GM23338 (cell line): ENCODE measurements at places on chromosomes 16 and 17. TPM values are rescaled to one million over a fixed set of nuclear protein-coding genes. Genes with fewer than 3 reads are reported as not detected.

GRCh38 chr17:16361874-16362273, 8.6 kb upstream of the CENPV start:
- DNase-seq = no peak

SYNGR3 gene
- 44.7 and 45.4 TPM in 2 replicates for polyA plus RNA-seq

DNA sequence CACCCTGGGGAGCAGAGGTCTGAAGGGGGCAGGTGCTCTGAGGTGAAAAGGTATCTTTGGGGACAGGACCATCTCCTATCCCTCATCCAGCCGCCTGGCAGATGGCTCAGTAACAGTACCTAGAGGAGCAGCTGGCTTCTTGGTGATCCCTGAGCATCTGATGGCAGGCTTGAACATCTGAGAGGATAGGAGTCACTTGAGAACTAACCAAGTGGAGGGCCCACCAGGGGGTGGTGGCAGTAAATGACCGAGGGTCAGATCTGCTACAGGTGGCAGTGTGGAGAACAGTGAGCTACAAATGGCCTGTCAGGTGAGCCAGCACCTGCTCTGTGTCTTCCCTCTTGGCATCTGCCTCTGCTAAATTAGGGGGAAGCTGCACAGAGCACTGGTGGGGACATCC, 13.8 kb downstream of the HROB start:
- no peak for DNase-seq

- DNase-seq = no peak
Observed at GRCh38 chr17:6638046-6638908, 2.2 kb downstream of the KIAA0753 start.

- DNase-seq = no peak
Observed at GRCh38 chr17:77681861-77682260, 276.6 kb upstream of the TNRC6C start.

SLC16A13 gene
- polyA plus RNA-seq = 1.2 and 2.2 TPM in 2 replicates

DNA sequence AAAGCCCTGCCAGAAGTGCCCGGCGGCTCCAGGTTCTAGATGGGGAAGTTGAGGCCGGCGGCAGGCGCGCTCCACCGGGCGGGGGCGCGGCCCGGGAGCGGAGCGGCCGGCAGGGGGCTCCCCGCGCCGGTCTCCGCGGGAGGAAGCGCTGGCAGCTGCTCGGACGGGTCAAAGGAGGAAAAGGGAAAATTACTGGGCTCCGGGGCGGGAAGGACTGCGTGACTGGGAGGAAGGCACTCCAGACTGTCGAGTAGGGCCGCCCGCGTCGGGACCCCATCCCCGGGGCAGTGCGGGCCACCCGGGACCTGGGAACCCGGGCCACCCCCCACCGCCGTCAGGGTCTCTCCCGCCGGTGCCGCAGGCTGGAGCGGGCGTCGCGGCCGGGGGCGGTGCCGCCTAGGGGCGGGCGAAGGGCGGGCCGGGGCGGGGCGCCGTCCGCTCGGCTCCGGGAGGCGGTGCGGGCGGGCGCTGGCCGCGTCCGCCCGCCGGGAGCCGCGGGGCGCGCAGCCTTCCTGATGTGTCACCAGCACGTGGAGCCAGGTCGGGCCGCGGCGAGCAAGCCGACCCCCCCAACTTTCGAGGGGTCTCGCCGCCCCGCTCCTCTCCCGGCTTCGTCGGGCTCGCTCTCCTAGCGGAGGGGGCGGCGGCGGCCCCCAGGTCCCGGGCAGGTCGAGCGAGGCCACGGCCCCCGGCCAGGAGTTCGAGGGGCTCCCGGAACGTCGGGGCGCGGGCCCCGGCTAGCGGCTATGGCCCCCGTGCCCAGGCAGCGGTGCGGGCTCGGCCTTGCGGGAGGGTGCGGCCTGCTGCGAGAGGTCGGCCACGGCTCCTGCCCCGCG, 167.5 kb downstream of the RAB11FIP4 start:
- DNase-seq = peak; percentile 82

C16orf82 gene
- not detected in 2 replicates for polyA plus RNA-seq

DNA sequence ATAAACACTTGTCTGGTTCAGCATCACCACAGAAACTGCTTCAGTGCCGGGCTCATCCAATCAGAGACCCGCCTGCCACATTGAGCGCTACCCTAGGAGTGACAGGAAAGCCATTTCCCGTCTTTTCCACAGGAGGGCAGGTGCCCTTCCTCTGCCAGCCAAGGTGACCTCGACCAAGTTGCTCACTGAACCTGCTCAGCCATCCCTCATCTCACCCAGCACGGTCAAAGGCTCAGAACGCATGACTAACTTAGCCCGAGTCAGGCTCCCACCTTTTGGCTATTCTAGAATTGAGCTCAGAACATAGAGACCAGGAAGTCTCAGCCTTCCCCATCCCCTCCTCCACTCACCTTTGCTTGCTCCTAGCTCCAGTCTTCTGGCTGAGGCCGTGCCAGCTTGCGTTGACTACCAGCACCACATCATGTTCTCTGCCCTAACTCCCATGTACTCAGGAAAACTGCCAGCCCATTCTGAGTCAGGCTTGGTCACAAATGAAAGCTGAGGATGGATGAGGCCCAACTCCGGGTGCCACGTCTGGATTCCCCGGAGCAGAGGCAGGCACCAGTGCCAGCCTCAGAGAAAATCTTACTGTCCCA, 15.6 kb downstream of the MRPS23 start:
- DNase-seq = peak; percentile 78

DNA sequence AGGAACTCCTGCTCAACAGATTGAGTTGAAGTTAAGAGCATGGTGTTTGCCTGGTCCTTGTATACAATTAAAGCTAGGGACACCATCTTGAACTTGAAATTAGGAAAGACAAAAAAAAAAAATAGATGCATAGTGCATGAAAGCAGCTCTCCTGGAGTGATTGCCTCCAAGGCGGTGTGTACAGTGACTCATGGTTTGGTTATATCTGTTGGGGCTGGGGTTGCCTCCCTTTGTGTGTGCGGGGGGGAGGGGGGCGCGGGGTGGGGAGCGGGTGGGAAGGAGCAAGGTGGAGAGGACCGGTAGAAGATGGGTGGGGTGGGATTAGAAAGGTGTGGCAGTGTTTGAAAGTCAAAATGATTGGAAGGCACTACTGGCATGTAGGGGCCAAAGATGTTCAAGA, 3.4 kb downstream of the TMED6 start:
- no peak for DNase-seq

ADAD2 gene
- polyA plus RNA-seq = 1.1 and 1.6 TPM in 2 replicates

HOXB5 gene
- not detected in 2 replicates for polyA plus RNA-seq

C1QTNF8 gene
- polyA plus RNA-seq = not detected in 2 replicates

DNA sequence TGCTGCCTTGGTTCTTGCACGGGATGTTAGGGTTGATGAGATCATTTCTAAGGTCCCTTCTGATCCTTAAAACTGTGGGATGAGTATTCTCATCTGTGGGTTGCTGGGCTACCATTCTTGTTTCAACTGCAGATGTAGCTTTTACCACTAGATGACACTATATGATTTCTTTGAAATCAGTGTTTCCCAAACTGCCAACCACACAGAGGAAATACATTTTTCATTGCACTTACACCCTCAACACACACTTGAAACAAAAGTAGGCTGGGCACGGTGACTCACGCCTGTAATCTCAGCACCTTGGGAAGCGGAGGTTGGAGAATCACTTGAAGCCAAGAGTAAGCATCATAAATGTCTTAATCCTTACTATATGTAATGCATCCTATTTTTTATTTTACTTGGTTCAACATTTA, 15.3 kb downstream of the LCMT1 start:
- DNase-seq = no peak

NLRC3 gene
- 0.11 and 0.28 TPM in 2 replicates for polyA plus RNA-seq

SP2 gene
- 10.8 and 12.9 TPM in 2 replicates for polyA plus RNA-seq

PLXDC1 gene
- polyA plus RNA-seq = 0.75 and 0.91 TPM in 2 replicates
